Naive thymus-derived CD8-positive, alpha-beta T cell (primary cell): ENCODE measurements at places on chromosomes 2 and 18. TPM values are rescaled to one million over a fixed set of nuclear protein-coding genes. Genes with fewer than 3 reads are reported as not detected.

UGT1A3 gene
- total RNA-seq = not detected

TEX44 gene
- total RNA-seq = not detected

GAREM2 gene
- 5.9 TPM for total RNA-seq

CEP192 gene
- total RNA-seq = 40.9 TPM

SUMO1 gene
- total RNA-seq = 57.7 TPM
